ENCODE measurements at places on chromosomes 5 and 9. TPM values are rescaled to one million over a fixed set of nuclear protein-coding genes. Genes with fewer than 3 reads are reported as not detected.

C9orf153 gene
- total RNA-seq, result 0.12 TPM

BARHL1 gene
- not detected for total RNA-seq

CDKN2B gene
- total RNA-seq, result 0.83 TPM

OXCT1 gene
- 37.0 TPM for total RNA-seq

ELAVL2 gene
- 42.4 TPM for total RNA-seq

SDHA gene
- 62.2 TPM for total RNA-seq

DIPK1B gene
- total RNA-seq, result 60.0 TPM

TAF11L5 gene
- not detected for total RNA-seq

TRAF1 gene
- 1.0 TPM for total RNA-seq

PCDHGA8 gene
- total RNA-seq, result 5.3 TPM

SETD9 gene
- total RNA-seq, result 19.3 TPM

DOCK2 gene
- 9.4 TPM for total RNA-seq

CAVIN4 gene
- total RNA-seq, result 6.0 TPM

AFAP1L1 gene
- total RNA-seq, result 4.7 TPM

IPPK gene
- 17.5 TPM for total RNA-seq

FCN2 gene
- not detected for total RNA-seq

SEMA5A gene
- 8.1 TPM for total RNA-seq

LECT2 gene
- not detected for total RNA-seq

CERT1 gene
- 38.9 TPM for total RNA-seq

ACTBL2 gene
- total RNA-seq, result not detected

CTNND2 gene
- total RNA-seq, result 7.0 TPM

SLC2A8 gene
- total RNA-seq, result 34.1 TPM

ADAMTS6 gene
- 1.0 TPM for total RNA-seq

SPATA31D1 gene
- not detected for total RNA-seq

COL23A1 gene
- 8.2 TPM for total RNA-seq

MXD3 gene
- total RNA-seq, result 13.0 TPM

NR2F1 gene
- total RNA-seq, result not detected

GFI1B gene
- 1.0 TPM for total RNA-seq

SLC6A3 gene
- 0.85 TPM for total RNA-seq

CPLANE1 gene
- 8.3 TPM for total RNA-seq

PPP3R2 gene
- not detected for total RNA-seq

OTULINL gene
- total RNA-seq, result 7.2 TPM

GPR150 gene
- not detected for total RNA-seq

RLN1 gene
- total RNA-seq, result 1.2 TPM

SLC25A2 gene
- not detected for total RNA-seq

NMUR2 gene
- total RNA-seq, result not detected

All from GM23338 (cell line).